ENCODE measurements at places on chromosomes 7 and 10.

DNA sequence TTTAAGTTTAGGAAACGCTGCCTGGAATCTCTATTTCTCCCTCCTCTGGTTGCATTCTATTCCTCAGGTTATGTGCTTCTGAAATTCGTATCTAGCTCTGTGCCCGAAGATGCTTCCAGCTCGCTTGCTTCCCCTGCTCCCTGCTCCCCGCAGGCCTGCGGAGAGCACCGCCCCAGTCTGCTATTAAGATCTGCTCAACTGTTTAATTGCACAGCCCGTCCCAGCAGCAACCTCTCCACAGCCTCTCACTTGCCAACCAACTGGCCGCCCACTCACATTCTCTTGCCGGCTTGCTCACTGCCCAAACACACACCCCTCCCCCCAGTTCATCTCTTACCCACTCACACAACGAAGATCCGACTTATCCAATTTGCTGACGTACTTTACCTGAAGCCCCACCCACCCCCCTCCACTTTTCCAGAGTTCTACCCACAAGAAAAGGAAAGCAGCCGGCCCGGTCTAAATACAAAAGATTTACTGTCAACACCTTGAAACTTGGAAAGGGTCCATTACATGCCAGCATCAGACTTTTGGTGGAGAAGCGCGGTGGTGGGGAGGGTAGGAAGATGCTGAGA is 167.3 kb upstream of the KLF14 start:
- peak; percentile 96 for DNase-seq

DNA sequence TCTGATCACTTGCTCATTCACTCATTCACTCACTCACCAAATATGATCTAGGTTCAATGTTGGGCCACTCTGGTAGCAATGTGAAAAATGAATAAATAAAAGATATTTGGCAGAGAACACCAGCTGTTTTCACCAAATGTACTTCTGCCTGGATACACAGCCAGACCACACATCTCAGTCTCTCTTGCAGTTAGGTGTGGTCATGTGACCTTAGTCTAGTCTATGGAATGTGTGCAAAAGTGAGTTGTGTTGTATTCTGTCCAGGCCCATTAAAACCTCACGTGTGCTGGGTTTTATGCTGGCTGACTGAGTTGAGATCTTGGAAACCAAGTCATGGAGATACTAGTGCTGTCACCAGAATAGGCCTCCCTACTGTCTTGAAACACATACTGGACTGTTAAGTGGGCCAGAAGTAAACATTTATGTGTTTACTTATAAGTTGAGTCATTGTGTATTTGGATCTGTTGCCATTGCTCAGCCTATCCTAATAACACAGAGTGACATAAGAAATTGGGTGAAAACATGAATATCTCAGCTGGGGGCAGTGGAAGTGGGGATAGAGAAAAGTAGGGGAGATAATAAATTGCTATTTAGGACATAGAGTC is 145.5 kb downstream of the PTEN start:
- DNase-seq = no peak

- DNase-seq = no peak
Measured at GRCh38 chr10:77341055-77341454, 296.6 kb downstream of the KCNMA1 start.

- DNase-seq = no peak
Measured at GRCh38 chr10:133221331-133221730, 8.7 kb upstream of the UTF1 start.

DNA sequence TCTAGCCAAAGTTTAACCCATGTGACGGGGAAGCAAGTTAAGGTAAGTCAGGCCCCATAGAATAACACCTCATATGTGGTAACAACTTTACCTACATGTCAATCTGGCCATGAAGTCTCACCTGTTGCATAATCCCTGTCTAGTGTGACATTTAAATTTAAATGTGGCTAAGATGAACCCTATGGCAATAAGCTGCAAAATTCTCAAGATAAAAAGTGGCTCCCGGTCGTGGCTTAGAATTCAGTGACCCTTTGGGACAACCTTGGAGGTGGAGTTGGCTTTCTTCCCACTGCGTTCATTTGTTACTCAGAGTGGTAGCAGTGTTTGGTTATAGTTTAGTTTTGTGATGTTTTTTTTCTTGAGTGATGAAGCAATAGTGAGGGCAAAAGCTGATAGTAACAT is 90.6 kb downstream of the ARID5B start:
- no peak for DNase-seq

DNA sequence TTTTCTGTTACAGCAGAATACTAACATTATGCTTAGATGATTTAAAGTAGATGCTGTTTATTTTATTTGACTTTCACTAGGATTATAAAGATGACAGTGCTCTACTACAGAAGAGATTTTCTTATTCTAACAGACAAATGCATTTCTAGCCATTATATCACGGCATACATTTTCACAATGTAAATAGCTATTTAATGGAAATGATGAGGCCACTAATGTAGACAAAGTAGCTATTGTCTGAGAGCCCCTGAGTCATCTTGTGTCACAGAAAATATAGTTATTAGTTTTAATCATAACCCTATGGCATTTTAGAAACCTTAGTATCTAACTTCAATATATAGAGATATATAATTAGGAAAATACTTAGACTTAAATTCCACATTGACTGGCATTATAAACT is 158.0 kb upstream of the AHR start:
- DNase-seq = no peak

DNA sequence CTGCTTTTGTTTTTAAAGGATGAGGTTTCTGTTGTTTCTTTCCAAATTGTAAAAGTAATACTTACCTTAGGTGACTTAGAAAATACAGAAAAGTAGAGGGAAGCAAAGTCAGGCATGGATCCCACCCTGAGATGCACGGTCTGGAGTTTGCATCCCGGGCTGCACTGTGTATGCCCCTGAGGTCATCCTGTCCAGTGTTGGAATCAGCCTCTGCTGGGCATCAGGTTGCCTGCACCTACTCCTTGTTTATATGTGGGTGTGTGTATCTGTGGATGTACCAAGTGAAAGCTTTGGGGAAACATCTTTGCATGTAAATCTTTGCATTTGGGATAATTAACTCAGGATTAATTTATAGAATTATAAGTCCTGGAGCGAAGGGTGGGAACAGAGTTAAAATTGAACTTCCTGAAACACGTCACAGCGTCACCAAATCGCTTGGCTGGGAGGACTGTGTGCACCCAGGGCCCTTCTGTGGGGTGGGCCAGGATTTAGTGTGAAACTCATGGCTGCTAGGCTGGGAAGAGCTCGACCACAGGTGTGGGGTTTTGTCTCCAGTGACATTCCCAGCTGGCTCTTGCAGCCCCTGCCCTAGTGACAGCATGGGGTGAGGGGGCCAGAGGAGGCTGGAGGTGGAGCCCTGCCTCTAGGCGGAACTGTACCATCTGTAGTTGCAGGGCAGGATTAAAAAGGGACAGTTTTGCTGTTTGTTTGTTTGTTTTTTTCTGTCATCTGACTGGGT is 27.9 kb downstream of the GTF2IRD1 start:
- no peak for DNase-seq

- no peak for DNase-seq
Measured at GRCh38 chr10:77024461-77024860, 613.1 kb downstream of the KCNMA1 start.

- no peak for DNase-seq
Measured at GRCh38 chr10:12800302-12800701, 201.2 kb downstream of the CCDC3 start.

Data from kidney epithelial cell (primary cell).